Stimulated activated CD4-positive, alpha-beta T cell treated with anti-CD3 and anti-CD28 coated beads, Interleukin-12 subunit alpha, Interleukin-12 subunit beta, amount 100 ng/mL, for 24 hours (primary cell): ENCODE measurements at places on chromosomes 6 and 20.

DNA sequence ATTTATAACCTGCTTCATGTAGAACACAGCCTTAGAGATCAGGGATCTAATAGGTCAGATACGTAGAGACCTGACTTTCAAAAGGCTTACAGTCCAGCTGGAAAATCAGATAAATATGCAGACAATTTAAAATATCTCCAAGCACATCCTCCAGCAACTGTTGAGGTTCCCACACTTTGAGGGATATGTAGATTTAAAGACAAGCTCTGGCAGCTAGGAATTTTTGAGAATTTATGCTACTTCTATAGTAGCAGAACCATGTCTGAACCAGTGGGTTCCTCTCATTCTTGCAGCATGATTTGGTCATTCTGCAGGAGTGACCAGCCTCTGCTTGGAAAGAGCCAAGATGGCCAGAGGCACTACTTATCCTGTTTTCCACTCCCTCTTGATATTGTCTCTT is 60.5 kb downstream of the CYB5R4 start:
- no peak for DNase-seq

DNA sequence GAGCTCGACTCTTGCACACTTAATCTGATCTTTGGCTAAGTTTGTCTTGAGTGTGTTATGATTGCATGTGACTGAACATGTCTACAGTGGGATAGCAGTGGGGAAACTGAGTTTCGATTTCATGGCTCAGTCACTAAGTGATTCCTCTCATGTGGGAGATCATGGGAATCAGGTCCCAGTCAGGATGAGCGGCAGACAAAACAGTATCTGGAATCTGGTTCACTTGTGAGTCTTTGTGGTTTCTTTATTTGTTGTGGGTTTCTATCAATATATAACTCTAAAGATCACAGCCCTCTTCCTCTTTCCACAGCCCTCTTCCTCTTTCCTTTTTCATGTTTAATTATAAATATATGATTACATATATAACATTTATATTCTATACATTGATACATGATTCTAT is 4.0 kb downstream of the RPP21 start:
- DNase-seq = no peak

- no peak for DNase-seq
Observed at GRCh38 chr6:76701610-76702009, 629.1 kb upstream of the IMPG1 start.

GRCh38 chr6:95119927-95120326 is 457.4 kb upstream of the MANEA start:
- no peak for DNase-seq

DNA sequence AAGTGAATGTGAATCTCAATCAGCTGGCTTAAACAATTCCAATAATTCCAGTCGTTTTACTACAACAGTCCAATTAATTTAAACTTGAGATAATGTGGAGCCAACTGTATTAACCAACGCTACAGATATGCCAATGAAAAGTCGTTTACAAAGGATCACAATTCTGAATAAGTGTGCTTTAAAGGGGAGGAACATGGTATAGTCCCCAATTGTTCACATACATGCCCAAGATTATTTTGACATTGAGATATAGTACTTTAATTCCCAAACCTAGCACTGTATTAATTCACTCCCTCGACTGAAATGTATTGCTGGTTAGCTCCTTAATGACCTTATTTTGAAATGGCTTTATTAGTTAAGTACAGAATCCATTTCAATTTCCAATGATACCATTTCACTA is 2.5 kb downstream of the AKIRIN2 start:
- DNase-seq = no peak

- no peak for DNase-seq
Observed at GRCh38 chr6:125509477-125509876, 207.7 kb upstream of the HDDC2 start.

DNA sequence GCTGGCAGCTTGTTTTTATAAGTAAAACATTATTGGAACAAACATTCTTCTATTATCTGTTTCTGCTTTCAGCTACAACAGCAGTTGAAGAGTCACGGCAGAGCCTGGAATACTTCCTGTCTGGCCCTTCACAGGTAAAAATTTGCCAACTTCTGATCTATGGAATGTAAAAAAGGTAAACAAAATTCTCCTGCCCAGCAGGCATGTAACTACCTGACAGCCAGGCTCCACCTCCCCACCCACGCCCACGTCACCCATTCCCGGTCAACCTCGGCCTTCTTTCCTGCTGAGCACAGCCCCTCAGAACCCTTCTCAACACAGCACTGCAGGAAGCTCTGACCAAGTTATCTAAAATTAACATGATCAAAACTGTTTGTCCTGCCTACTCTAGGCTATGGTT is 166.0 kb downstream of the DLL1 start:
- DNase-seq = no peak

DNA sequence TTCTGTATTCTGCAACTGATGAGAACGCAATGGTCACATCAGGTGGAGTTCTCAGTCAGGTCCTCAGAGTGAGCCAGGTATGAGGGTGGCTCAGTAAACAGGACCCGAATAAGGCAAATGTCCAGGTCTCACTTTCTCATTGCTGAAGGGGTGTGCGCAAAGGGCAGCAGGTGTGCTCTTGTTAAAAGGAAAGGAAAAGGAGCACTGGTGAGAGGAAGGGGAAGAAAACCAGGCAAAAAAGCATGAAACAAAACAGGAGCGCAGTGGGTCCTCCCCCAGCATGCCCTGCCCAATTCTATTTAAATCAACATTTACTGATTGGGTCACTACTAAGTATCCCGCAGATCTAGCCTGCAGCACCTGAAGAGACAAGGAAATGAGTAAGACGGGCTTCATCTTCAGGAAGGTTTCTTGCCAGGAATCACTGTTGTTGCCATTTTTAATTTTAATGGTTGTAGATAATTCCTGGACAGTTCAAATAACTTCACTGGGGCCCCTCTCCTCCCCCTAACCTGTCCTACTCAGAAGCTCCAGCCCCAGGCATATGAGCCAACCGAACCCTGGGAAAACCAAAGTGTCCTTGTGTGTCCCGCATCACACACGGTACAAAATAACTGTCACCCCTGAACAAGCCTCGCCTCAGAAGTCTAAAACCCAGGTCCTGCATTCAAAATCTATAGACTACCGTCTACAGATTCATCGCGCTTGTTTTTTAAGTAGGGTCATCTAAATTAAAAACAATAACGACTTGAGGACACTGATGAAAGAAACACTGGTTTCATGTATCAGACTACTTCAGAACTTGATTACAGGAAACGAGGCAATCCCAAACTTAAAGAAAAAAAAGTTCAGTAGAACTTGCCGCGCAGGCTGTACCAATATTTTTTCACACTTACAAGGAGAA is 980 bp downstream of the MBOAT1 start:
- DNase-seq = no peak

DNA sequence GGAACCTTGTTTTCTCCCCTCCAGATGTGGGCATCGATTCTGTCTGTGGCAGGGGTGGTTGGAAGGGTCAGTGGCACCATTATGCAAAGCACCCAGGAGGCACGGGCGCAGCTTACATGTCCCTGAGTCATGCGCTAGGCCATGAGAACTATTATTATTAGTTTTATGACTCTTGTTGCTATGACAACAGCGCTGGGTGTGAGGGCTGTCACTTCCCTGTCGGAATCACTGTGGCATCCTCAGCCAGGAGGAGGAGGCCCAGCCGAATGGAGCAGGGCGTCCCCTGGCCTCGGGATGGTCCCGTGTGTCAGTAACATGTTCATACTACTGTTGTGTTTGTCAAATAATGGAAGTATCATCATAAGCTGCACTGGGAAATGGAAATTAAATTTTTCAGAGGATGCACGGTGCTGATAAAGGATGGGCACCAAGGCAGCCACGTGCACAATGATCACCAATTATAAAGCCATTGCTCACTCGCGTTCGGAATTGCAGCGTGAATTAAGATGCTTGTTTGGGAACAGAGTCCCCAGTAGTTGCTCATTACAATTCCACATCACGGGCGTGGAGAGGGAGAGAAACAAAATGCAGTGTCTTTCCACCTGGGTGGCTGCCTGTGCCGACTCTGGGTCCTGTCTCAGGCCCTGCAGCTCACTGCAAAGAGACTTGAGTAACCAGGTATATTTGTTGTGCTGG is 247.9 kb downstream of the CDH4 start:
- DNase-seq = no peak

DNA sequence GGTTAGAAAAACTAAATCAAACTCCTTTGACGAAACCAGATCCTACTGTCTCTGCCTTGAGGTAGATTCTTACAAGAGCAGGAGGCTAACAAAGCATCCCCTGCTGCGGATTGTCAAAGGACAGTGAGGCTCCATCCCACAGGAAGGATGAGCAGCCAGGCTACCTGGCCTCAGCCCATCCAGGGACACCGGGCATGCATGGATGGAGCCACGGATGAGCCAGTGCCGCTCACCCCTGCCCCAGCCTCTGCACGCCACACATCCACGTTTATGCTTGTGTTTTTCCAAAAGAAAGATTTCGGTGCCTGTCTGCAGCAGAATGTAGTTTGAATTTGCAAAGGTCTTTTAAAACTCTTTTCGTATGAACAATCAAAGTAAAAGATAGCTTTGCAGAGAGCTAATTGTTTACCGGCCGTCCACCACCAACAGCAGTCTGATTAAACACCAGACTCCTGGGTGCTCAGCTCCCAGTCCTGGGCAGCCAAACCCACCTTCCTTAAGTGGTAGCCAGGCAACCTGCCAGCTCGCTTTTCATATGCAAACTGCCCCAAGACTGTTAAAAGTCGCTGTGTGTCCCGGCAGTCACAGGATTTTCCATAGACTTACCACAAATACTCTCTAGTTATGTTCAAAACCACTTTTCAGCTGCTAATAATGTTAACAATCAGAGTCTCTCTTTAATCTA is 999 bp downstream of the THBS2 start:
- no peak for DNase-seq

GRCh38 chr6:71982389-71982788 is 96.0 kb downstream of the RIMS1 start:
- no peak for DNase-seq

DNA sequence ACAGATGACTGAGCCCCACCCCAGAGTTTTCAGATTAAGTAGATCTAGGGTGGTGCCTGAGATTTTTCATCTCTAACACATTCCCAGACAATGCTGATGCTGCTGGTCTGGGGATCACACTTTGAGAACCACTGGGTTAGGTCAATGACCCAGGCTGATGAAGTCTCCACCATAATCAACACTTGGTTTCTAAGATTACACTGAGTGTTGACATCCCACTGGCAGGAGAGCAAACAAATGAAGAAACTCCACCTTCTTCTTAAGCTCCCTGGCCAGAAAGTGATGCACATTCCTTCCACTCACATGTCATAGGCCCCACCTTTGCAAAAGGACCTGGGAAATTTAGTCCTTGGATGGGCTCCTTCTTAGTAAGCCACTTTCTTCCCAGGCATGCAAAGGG is 53.1 kb downstream of the MAFB start:
- DNase-seq = no peak

- DNase-seq = no peak
Observed at GRCh38 chr6:163999475-164000125, 585.1 kb downstream of the QKI start.

GRCh38 chr20:44632103-44632752 is 19.3 kb downstream of the ADA start:
- DNase-seq = no peak

GRCh38 chr20:9211016-9211760 is 142.3 kb downstream of the PLCB4 start:
- no peak for DNase-seq

- no peak for DNase-seq
Observed at GRCh38 chr6:87815449-87815848, 113.4 kb upstream of the AKIRIN2 start.

DNA sequence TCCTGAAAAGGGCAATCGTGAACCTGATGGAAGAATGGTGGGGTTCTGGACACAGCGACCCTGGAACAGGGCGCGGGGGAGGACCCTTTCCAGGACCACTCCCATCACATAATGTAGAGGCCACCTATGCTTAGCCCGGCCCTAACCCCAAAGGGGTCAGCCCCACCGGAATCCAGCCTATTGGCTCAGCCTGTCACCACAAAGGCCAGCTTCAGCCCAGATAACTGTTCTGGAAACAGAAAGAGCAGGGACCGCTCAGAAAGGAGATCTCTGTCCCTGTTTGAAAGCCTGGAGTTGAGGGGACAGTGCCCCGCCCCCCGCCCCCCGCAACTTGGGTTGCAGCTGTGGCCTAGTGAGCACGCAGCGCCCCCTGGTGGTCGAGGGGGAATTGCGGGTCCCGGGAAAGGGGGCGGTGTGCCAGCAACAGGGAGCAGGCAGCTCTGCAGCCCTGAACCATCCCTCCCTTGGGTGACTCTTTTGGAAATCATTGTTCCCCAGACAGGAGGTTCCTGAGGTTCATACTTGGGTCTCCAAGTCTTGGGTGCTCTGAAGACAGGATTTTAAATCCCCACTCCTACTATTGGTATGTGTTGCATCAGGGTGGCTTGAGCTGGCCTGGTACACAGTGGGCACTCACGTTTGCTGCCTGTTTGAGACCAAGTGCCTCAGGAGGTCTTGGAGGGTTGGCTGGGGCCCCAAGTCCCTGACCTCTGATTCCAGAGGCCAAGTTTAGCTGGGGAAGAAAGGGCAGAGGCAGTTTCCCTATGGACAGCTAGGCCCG is 1.5 kb downstream of the SIGLEC1 start:
- DNase-seq = peak; percentile 43
